Activated naive CD4-positive, alpha-beta T cell treated with anti-CD3 and anti-CD28 coated beads for 36 hours (primary cell): ENCODE measurements at places on chromosomes 2 and 18. TPM values are rescaled to one million over a fixed set of nuclear protein-coding genes. Genes with fewer than 3 reads are reported as not detected.

CLEC4F gene
- not detected for total RNA-seq

WBP1 gene
- 39.4 TPM for total RNA-seq

HYCC2 gene
- total RNA-seq, result 19.1 TPM

ITGB6 gene
- total RNA-seq, result not detected

TMEM247 gene
- total RNA-seq, result not detected

SIGLEC15 gene
- total RNA-seq, result not detected

DTNA gene
- 0.43 TPM for total RNA-seq

PTPRN gene
- total RNA-seq, result not detected

GAREM2 gene
- total RNA-seq, result 1.3 TPM

- peaks cover 77% of the 10 kb centered on the region for H3K27me3 ChIP-seq
- peaks cover 14% of the 10 kb centered on the region for H3K4me1 ChIP-seq
- no peak for DNase-seq
- H3K36me3 ChIP-seq, result peaks cover 1% of the 10 kb centered on the region
- no peak overlapping the region for H3K27ac ChIP-seq
Observed at GRCh38 chr2:176164611-176165369, 7.7 kb downstream of the HOXD3 start.

GRCh38 chr2:18171191-18172139, 293.0 kb downstream of the KCNS3 start:
- H3K27me3 ChIP-seq, result peaks cover 4% of the 10 kb centered on the region
- H3K27ac ChIP-seq, result no peak overlapping the region
- no peak overlapping the region for H3K4me3 ChIP-seq
- DNase-seq, result no peak

DNA sequence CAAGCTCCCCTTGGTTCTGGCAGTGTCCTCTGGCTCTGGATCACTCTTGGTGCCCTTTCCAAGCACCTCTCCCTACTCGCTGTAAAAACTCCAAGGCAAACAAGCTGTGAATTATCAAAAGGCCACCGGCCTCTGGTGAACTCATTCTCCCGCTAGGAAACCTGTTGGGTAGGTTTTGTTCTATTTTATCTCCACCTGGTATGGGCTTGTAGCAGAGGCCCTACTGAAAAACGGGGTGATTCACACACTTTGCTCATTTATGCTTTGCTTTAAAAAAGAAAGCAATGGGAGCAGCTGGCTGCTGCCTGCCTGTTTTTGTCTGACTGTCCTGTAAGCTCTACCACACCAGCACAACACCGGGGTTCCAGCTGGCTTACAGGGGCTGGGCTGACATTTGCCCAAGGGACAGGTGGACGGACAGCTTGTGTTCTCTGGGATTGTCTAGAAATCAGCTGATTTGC, 56.8 kb downstream of the SH3BP4 start:
- H3K27me3 ChIP-seq, result no peaks in the 10 kb centered on the region
- H3K4me1 ChIP-seq, result no peaks in the 10 kb centered on the region
- H3K36me3 ChIP-seq, result no peaks in the 10 kb centered on the region
- no peak overlapping the region for H3K27ac ChIP-seq
- no peak overlapping the region for H3K4me3 ChIP-seq
- DNase-seq, result no peak

GRCh38 chr2:179226961-179227259, 37.7 kb downstream of the SESTD1 start:
- no peak overlapping the region for H3K4me3 ChIP-seq
- DNase-seq, result no peak
- H3K36me3 ChIP-seq, result no peaks in the 10 kb centered on the region
- H3K4me1 ChIP-seq, result no peaks in the 10 kb centered on the region

DNA sequence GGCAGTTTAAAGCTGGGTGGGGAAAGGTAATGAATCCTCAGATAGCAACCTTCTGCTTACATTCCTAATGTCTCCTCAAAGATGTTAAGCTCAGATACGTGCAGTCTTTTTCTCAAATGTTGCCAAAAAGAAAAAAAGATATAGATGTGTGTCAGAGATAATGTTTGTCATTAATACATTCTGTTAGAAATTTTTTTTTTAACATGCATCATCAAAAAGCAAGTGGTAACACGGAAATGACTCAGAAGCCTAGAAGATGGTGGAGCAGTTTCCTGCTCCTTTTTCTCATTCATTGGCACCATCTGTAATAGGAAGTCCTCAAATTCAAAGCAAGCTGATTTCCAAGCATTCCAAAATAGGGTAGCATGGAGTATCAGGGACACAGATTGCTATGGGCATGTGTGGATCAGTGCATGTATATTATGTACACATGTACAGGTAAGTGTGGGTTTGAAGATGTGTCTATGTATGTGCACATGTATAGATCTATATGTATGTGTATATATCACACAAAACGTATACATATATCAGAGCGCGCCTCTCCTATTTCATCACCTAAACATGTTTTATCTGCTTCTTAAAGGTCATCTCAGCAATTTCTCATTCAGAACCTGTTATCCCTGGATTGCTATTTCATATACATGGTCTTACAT, 79.9 kb upstream of the ITGB6 start:
- DNase-seq, result no peak
- peaks cover 33% of the 10 kb centered on the region for H3K4me1 ChIP-seq
- peak overlapping the region; percentile 64 for H3K27ac ChIP-seq
- no peak overlapping the region for H3K4me3 ChIP-seq
- H3K27me3 ChIP-seq, result no peaks in the 10 kb centered on the region
- peaks cover 19% of the 10 kb centered on the region for H3K36me3 ChIP-seq

DNA sequence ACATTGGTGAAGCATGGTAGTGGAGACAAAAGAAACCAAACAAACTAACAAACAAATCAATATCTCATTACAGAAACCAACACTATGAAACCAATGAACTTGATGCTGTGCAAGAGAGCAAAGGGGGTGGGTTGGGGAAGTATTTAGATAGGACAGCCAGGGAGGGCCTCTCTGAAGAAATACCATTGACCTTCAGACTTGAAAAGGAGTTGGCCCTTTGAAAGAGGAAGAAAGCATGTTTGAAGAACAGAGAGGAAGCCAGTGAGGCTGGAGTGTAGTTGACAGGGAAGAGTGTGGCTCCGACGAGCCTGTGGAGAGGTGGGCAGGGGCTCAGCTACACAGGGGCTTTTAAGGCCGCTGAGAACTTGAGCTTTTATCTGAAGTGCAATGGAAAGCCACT, 151.0 kb upstream of the GATA6 start:
- DNase-seq, result no peak
- no peaks in the 10 kb centered on the region for H3K36me3 ChIP-seq
- H3K4me3 ChIP-seq, result no peak overlapping the region
- no peak overlapping the region for H3K27ac ChIP-seq
- no peaks in the 10 kb centered on the region for H3K27me3 ChIP-seq
- H3K4me1 ChIP-seq, result no peaks in the 10 kb centered on the region

GRCh38 chr2:168740360-168740759, 62.1 kb upstream of the NOSTRIN start:
- no peak for DNase-seq
- no peak overlapping the region for H3K4me3 ChIP-seq
- peaks cover 4% of the 10 kb centered on the region for H3K36me3 ChIP-seq

GRCh38 chr2:60884800-60885199, 3.4 kb downstream of the REL start:
- peaks cover 33% of the 10 kb centered on the region for H3K36me3 ChIP-seq
- no peaks in the 10 kb centered on the region for H3K27me3 ChIP-seq
- H3K4me1 ChIP-seq, result peaks cover 44% of the 10 kb centered on the region
- peak overlapping the region; percentile 80 for H3K27ac ChIP-seq

- H3K4me3 ChIP-seq, result no peak overlapping the region
- no peaks in the 10 kb centered on the region for H3K36me3 ChIP-seq
- H3K27me3 ChIP-seq, result peaks cover 2% of the 10 kb centered on the region
- H3K27ac ChIP-seq, result no peak overlapping the region
Observed at GRCh38 chr2:236852100-236852976, 233.4 kb upstream of the COPS8 start.
